ENCODE measurements at places on chromosomes 3 and 15.

GRCh38 chr3:43869491-43869890 is 178.8 kb downstream of the ABHD5 start:
- no peak for DNase-seq

- no peak for DNase-seq
Observed at GRCh38 chr15:33094336-33094735, 100.2 kb downstream of the FMN1 start.

GRCh38 chr3:187039723-187040414 is 99.4 kb downstream of the RPL39L start:
- no peak for DNase-seq

GRCh38 chr3:71541313-71541712 is 42.2 kb downstream of the FOXP1 start:
- no peak for DNase-seq

DNA sequence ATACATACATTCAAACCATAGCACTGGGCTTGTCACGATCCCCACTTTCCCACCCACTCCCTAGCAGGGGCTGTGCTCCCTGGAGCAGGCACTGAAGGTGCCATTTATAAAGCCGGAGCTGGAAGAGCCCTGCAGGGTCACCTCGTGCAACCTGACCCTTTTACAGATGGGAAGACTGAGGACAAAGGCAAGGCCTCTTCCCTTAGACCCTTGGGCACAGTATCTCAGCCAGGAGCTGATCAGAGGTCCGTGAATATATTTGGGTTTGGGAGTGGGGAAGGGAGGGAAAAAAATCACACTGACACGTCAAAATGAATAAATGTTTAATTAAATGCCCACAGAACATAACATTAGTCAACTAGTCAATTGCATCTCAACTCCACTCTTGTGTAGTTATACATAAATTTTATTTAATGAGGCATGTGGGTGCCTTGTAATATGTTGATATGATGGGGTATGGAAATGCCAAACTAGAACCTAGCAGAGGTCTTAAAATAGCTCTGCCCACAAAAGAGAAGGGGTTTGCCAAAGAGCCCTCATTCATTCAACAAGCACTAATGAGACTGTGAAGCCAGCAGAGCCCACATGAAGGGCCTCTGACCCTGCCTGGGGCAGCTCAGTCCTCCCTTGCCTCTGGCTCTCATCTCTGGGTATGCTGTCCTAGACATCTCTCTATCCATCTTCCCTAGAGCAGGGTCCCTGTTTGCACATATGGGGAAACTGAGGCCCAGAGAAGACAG is 119.4 kb downstream of the NUP210 start:
- no peak for DNase-seq

DNA sequence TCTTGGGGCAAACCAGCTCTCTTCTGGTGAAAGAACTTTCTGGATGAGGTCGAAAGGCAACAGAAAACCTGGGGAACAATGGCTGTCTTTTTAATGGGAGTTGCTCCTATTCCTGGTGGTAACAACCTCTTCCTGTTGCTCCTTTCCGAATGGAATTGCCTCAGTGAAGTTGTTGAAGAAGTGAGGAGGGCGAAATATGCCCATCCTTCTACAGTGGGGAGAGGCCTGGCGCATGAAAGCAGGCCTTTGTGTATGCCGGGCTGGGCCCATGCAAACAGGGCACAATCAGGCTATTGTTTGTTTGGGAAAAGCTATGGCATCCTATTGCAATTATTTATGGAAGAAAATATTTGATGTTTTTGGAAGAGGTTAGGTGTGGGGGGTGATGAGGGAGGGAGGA is 166.9 kb downstream of the IGF1R start:
- DNase-seq: peak; percentile 80

DNA sequence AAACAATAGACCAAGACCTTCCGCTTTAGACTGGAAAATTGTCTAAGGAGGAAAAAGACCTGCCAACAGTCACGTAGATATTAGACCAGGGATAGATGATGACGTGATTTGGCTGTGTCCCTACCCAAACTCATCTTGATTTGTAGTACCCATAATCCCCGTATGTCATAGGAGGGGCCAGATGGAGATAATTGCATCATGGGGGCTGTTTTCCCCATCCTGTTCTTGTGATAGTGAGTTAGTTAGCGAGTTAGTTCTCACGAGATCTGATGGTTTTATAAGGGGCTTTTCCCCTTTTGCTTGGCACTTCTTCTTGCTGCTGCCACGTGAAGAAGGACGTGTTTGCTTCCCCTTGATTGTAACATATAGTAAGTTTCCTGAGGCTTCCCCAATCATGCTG is 31.7 kb upstream of the SUCLG2 start:
- DNase-seq: no peak

- no peak for DNase-seq
Observed at GRCh38 chr3:42257007-42257406, 9.0 kb downstream of the CCK start.

All from head of caudate nucleus (tissue), 42 donors.